Temporal lobe (tissue), 4 donors: ENCODE measurements at places on chromosomes 3 and 15. TPM values are rescaled to one million over a fixed set of nuclear protein-coding genes. Genes with fewer than 3 reads are reported as not detected.

The PDZRN3 gene
- 28.0 TPM for total RNA-seq

The CNTN6 gene
- 10.8 TPM for total RNA-seq

The IMPG2 gene
- total RNA-seq = 1.7 TPM

The CCDC54 gene
- total RNA-seq = 0.25 TPM

The SLC51B gene
- total RNA-seq = not detected

The CPNE9 gene
- 0.49 TPM for total RNA-seq

The ADGRG7 gene
- total RNA-seq = under 0.01 TPM

The KBTBD13 gene
- total RNA-seq = not detected

The KLHL40 gene
- not detected for total RNA-seq

The TMEM108 gene
- total RNA-seq = 18.4 TPM

The IVD gene
- 27.0 TPM for total RNA-seq

The IQCF5 gene
- not detected for total RNA-seq

The PLD1 gene
- total RNA-seq = 3.9 TPM

The MKRN3 gene
- 13.5 TPM for total RNA-seq

The RFT1 gene
- 5.9 TPM for total RNA-seq
